ENCODE measurements at places on chromosomes 3 and 15. TPM values are rescaled to one million over a fixed set of nuclear protein-coding genes. Genes with fewer than 3 reads are reported as not detected.

The SLC27A2 gene
- polyA plus RNA-seq, result 43.2 TPM

The SKOR1 gene
- polyA plus RNA-seq, result 0.33 TPM

The DUOXA1 gene
- polyA plus RNA-seq, result 0.33 TPM

The SCN10A gene
- not detected for polyA plus RNA-seq

The MGLL gene
- polyA plus RNA-seq, result 28.0 TPM

The CHRD gene
- polyA plus RNA-seq, result 13.2 TPM

The PAK6 gene
- 5.6 TPM for polyA plus RNA-seq

The VPS33B gene
- polyA plus RNA-seq, result 20.6 TPM

The SAMMSON gene
- not detected for polyA plus RNA-seq

The LRRC2 gene
- polyA plus RNA-seq, result 1.7 TPM

The LDHAL6B gene
- polyA plus RNA-seq, result not detected

The ZDHHC3 gene
- 102 TPM for polyA plus RNA-seq

The NR1I2 gene
- polyA plus RNA-seq, result 0.65 TPM

The KNG1 gene
- 109 TPM for polyA plus RNA-seq

The TRIM42 gene
- polyA plus RNA-seq, result not detected

The FHIT gene
- 25.1 TPM for polyA plus RNA-seq

Measured in left renal cortex interstitium (tissue), 4 donors.